Stimulated activated CD8-positive, alpha-beta memory T cell treated with anti-CD3 and anti-CD28 coated beads, Interleukin-4, amount 100 ng/mL, for 1 hour (primary cell): ENCODE measurements at places on chromosomes 16 and 17.

GRCh38 chr16:59701963-59702930 lies 968.1 kb upstream of the GOT2 start:
- DNase-seq: no peak

DNA sequence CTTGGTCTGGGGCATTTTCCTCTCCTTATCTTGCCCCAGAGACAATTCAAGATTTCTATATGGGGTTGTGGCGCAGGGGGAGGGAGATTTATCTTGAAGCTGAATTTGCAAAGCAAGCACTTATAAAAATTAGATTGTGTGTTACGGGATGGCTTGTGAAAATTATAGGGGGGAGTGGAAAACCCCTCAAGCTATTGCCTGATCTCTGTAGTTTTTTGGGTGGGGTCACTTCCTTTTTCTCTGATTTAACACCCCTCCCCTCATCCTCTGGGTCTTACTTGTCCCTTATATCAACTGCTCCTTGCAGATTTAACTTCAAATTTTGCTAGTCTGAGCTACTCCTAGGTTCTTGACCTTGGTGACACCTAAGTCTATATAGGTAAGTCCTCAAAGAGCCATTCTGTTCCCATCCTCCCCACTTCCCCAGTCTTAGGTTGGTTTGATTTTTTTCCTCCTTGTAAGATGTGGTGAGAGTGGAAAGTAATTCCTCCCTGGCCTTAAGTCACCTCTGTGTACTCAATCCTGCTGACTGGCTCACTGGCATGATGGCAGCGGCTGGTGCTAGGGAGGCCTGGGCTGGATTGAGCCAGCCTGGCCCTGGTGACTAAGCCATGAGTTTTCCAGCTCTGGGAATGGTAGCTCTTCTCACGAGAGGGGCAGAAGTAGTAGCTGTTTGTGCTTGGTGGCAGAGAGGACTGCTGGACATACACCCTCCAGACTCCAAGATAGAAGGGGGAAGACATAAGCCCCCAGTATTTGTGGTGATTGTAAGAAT lies 2.3 kb downstream of the ARL4D start:
- no peak for DNase-seq

GRCh38 chr16:62711797-62712196 lies 675.6 kb upstream of the CDH8 start:
- DNase-seq: no peak

GRCh38 chr16:80610481-80611156 lies 69.8 kb downstream of the DYNLRB2 start:
- DNase-seq: no peak
